Endothelial cell of umbilical vein (primary cell): ENCODE measurements at places on chromosomes 13 and 19.

DNA sequence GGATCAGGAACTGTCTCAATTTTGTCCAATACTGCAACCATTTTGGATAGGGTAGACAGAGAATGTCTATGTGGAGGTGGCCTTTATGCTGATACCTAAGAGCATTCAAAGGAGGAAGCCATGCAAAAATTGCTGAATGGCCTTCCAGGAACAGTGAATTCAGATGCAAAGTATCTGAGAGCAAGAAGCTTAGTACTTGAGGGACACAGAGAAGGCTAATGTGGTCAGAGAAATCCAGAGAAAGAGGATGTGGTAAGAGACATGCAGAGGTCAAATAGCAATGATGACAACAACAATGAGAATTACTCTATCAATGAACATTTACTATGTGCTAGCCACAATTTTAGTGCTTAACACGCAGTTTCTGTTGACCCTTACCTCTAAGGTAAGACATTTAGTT is 785.6 kb upstream of the KLHL1 start:
- no peak for DNase-seq

- peak; percentile 45 for DNase-seq
Measured at GRCh38 chr19:17332677-17333581, 1.7 kb downstream of the ANO8 start.

DNA sequence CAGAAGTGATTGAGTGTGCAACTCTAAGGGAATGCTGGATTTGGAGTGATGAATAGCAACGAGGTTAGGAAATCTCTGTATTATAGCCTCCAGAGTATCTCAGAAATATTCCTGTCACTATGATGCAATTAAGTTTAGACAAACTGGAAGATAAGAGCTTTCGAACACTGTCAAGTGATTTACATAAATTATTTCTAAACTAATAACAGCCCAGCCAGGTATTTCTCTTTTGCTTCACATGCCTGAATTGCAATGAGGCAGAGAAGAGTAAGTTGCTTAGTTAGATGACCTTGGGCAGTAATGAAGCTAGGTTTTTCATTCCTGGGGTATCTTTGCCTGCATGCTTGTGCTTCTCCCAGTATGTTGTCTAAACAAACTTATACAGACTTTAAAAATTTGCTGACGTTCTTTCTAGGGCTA is 134.5 kb downstream of the LMO7 start:
- DNase-seq = no peak

- DNase-seq = no peak
Measured at GRCh38 chr13:113533161-113533840, 42.8 kb upstream of the DCUN1D2 start.

DNA sequence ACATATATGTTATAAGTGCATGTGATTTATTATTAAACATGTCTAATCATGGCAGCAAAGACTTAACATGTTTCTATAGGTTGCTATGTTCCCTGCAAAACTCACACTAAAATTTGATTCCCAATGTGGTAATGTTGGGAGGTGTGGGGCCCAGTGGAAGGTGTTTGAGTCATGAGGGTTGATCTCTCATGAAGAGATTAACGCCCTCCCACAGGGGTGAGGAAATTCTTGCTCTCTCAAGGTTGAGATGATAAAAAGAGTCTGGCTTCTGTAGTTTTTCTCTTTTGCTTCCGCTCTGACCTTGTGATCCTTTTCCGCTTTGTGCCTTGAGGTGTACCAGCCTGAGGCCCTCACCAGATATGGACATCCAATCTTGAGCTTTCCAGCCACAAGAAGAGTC is 737.5 kb upstream of the SLITRK5 start:
- DNase-seq = no peak

DNA sequence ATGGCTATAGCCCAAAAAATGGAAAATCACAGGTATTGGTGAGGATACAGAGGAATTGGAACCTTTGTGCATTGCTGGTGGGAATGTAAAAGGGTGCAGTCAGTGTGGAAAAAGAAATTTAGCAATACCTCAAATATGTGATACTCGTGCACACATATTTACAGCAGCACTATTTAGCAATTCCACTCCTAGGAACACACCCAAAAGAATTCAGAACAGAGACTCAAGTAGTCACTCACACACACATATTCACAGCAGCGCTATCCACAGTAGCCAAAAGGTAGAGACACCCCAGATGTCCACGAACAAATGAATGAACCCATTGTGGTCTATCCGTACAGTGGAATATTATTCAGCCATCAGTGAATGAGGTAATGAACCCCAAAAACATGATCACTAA is 114.0 kb downstream of the COL4A2 start:
- no peak for DNase-seq
